Muscle of arm (tissue), 14 donors: ENCODE measurements at places on chromosomes 13 and 19.

DNA sequence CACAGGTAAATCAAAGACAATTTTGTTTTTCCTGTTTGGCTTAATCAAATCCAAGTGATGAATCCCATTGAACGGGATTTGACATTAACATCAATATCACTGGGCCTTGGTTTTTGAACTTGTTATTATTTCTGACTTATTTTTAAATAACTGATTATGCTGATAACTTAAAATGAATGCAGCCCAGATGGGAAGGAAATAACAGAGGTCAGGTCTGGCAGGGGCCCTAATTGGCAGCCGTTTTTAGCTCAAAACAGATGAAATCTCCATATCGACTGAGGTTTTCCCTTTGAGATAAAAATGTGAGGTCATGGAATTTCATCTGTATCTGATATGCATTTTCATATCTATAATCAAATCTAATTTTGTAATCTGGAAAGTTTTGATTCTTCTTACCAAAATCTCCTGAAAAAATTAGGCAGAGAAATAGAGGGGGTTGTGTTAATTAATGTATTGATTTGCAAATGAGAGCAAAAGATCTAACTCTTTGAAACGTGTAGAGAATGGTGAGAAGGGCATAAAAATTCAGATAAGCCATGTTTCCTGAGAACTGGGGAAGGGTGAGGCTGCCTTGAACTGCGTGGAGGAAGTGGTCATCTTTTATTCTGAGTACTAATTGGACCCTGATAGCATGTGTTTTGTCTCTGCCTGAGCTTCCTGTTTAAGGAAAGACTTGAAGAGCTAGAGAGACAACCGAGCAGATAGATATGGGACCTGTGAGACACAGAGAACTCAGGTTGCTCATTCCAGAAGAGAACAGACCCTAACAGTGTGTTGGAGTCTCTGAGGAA is 98.2 kb upstream of the C1QTNF9B start:
- DNase-seq: no peak

DNA sequence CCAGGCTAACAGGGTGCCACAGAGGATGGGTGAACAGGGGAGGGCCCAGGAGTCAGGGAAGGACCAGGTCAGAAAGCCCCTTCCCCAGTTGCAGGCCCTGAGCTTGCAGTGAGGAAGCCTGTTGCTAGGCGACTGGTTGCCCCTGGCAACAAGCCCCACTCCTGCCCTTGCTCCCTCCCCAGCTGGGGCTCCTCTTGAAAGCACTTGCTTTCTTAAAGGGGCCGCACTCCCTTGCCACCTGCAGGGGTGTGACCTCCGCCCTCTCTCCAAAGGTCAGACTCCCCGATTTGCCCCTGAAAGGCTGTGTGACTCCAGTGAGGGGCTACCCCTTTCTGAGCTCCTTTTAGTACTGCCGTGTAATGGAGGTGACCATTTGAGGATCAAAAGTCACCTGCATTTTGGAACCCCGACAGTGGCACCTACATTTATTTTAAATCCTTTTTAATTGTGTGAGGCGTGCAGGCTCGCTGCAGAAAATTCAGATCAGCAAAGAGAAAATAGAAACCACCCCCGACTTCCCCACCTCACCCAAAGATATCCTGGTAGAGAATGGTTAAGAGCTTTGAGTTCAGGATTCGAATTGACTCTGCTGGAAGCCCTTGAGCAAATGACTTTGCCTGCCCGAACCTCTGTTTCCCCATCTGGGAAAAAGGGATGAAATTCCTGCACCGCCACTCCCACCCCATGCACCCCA is 4.8 kb downstream of the FCHO1 start:
- no peak for DNase-seq

DNA sequence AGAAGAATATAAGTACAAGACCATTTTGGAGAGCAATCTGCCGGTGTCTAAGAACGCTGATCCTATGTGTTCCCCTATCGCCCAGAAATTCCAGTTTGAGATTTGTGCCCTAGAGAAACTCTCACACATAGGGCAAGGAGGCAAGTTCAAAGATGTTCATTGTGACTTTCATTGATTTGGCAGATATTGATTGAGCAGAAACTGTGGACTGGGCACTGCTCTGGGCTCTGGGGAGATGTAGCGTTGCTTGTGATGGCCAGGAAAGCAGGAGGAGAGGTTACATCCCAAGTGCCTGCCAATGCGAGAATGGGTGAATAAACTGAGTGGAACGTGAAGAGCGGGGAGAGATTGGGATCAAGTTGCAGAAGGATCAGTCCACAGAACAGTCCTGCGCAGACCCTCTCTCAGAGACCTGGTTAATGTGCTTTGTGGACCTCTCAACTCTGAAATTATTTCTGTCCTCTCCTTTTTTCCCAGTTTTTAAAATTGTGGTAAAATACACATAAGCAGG is 123.9 kb upstream of the PEG3 start:
- no peak for DNase-seq

- DNase-seq: peak; percentile 9
Measured at GRCh38 chr13:79311386-79311785, 94.7 kb downstream of the RBM26 start.

DNA sequence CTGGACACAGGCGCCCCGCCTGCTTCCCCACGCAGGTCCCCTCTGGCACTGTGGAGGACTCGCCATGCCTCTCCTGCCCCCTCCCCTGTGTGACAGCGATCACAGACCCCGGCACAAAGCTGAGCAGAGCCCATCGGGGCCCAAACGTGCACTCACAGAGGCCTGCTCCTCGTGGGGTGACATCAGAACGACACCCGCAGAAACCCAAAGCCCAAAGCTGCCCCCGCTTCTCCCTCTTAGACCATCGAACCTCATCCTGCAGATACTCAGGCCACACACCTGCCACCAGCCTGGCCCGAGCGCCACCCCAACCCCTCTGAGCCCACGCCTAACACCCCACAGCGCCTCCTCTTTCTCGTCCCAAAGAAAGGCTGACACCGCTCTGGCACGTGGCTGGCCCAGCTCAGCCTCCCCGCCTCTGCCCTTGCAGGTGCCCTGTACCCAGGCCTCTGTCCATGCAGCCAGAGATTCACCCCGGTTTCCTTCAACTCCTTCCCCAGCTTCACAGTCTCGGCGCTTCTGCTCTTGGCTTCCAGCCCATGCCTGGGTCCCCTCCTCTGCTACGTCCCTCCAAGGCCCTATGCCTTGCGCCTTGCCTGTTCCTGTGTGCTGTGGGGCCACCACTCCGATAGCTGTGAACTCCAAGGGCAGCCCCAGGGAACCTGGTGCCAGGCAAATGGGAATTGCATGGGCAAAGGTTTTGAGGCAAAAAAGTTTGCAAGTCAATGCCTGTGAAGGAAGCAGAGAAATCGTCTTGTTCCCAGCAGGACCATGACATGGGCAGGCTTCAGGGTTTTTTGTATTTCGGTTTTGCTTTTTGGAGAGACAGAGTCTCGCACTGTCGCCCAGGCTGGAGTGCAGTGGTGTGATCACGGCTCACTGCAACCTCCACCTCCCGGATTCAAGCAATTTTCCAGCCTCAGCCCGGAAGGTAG is 831 bp upstream of the CBARP start:
- no peak for DNase-seq

DNA sequence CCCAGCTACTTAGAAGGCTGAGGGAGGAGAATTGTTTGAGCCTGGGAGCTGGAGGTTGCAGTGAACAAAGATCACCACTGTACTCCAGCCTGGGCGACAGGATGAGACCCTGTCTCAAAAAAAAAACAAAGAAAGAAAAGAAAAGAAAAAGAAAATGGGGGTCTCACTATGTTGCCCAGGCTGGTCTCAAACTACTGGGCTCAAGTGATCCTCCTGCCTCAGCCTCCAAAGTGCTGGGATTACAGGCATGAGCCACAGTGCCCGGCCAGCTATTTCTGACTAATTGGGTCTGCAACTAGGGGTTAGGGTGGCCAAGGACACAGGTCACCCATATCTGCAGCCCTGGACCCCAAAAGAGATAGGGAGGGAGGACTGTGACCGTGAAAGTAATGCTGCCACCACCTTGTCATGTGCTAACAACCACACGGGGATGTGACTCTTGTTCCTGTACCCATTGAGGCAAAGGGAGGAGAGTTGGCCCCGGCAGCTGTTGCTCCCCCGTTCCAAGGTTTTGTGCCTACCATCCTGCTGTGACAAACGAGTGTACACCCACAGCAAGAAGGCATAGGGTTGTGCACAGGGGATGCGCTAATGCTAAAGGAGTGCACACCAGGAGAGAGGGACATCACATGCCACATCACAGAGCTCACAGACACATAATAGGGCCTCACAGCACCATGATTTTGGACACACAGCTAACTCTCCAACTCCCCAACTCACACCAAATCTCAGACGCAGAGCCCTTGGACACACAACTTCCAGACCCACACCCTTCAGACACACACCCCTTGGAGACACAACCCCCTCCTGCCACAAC is 619 bp downstream of the MEF2B start:
- DNase-seq: no peak

- DNase-seq: no peak
Measured at GRCh38 chr13:51761643-51762350, 42.2 kb downstream of the DHRS12 start.

DNA sequence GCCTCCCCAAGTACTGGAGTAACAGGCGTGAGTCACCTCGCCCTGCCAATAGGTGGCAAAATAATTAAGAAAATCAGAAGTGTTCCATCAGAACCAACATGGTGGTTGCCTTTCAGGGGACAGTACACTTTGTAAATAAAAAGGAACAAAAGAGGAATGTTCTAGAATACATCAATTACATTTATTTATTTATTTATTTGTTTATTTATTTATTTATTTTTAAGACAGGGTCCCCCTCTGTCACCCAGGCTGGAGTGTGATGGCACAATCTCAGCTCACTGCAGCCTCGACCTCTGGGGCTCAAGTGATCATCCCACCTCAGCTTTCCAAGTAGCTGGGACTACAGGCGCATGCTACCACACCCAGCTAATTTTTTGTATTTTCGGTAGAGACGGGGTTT is 12.9 kb upstream of the TYROBP start:
- DNase-seq: no peak

DNA sequence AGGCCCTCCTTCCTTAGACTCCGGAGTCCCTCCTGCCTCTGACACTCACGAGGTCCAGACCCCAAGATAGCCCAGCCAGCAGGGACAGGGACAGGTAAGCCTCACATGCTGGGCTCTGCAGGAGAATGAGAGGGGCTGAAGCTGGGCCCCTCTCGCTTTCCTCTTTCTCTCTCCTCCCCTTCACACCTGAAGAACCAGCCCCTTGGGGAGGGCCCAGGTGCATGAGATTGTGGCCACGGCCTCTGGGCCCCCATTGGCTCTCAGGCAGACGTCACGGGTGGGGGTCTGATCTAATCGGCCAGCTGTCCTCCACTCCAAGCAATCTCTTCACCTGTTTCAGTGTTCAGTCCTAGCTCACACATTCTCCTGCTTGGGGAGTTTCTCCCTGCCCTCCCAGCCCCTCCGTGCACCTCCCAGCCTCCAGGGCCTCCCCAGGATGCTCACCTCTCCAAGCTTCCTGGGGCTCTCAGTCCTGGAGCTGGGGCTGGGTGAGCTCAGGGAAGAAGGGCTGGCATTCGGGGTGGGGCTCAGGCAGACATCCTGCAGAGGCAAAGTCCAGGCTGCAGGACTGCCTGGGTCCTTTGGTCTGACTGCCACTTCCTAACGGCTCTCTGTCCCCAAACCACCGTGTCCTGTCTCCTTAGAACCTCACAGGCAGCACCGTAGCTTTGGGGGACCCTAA is 2.8 kb downstream of the TMEM150B start:
- DNase-seq: no peak

DNA sequence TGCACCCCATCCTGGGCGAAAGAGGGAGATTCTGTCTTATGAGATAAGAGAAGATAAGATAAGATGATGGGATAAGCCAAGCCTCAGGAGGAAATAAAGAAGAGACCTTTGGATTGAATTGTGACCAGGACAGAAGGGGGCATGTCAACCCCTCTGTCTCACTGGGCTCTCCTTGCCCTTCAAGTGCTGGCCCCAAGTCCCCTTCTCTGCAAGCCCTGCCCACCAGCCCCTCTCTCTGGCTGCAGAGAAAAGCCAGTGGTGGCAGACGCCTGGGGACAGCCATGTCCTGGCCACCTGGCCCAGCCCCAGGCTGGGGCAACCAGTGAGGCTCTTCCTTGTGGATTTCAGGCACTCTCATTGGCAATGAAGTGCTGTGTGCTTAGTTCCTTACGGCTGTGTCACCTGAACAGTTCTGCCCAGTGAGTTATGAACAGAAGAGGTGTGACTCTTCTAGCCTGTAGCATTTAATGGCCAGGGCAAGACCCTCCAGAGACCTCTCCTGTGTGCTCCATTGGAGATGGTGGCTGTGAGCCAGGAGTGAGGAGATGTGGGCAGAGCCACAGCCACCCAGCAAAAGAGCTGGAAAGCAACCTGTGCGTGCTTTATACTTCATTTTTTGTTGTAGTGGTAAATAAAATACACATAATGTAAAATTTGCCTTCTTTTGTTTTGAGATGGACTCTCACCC is 6.1 kb upstream of the BTBD2 start:
- DNase-seq: no peak

- no peak for DNase-seq
Measured at GRCh38 chr13:85665286-85665685, 133.9 kb downstream of the SLITRK6 start.
